Spinal cord (tissue), 10 donors: ENCODE measurements at places on chromosomes 13 and 19. TPM values are rescaled to one million over a fixed set of nuclear protein-coding genes. Genes with fewer than 3 reads are reported as not detected.
A peak's percentile ranks its signal among the peaks of the same experiment; 100 is the strongest.

- no peaks in the 10 kb centered on the region for H3K36me3 ChIP-seq
- H3K4me3 ChIP-seq, result no peak overlapping the region
- no peaks in the 10 kb centered on the region for H3K4me1 ChIP-seq
Measured at GRCh38 chr19:51253088-51253806, 2.4 kb downstream of the SIGLECL1 start.

DNA sequence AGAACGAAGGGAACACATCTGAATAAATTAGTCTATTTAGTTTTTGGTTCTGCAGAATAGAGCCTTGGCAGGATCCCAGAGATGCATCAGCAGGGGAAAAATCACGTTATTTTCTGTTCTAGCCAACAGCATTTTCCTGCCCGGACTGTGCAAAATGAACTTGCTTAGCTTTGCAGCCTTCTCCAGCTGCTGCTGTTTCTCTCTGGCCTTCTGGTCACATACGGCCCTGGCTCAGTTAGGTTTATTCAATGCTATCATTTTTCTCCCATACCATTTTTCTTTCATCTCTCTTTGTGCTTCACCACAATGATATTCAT, 110.4 kb upstream of the KL start:
- H3K27me3 ChIP-seq, result no peaks in the 10 kb centered on the region
- peak; percentile 81 for DNase-seq
- H3K36me3 ChIP-seq, result no peaks in the 10 kb centered on the region

- H3K27me3 ChIP-seq, result no peaks in the 10 kb centered on the region
- DNase-seq, result no peak
- no peak overlapping the region for H3K4me3 ChIP-seq
Measured at GRCh38 chr19:4012092-4012974, 4.8 kb downstream of the PIAS4 start.

DNA sequence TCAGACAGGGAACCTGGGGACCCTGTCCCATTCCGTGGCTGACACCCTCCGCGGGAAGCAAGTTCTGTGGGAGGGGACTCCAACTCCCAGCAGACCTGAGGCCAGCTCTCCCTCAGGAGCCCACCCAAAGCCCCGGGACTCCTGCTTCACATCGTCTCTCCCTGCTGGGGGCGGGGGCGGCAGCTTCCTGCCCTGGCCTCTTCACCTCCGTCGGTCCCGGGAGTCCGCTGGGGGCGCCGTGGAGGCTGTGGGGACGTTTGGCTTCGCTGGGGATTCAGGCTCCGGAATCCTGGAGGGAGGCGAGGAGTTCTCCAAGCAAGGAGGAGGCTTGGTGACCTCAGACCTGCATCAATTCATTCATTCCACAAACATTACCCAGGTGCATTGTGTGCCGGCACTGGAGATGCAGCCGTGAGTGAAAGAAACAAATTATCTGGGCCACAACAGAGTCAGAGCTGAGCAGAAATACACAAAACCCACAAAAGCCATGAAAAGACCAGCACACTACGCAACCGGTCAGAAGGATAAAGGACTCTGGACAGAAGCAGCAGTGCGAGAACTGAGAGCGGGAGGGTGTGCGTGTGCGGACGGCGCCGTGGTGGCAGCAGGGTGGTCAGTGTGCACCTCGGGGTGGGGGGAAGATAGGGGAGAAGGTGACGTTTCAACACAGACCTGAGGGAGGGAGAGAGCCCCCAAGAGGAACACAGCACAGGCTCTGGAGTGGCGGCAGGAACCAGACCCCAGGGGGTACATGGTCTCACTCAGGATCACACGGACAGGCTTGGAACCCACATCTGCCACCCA, 19.0 kb downstream of the EPS8L1 start:
- H3K27ac ChIP-seq, result no peak overlapping the region
- no peak overlapping the region for H3K4me3 ChIP-seq
- peaks cover 78% of the 10 kb centered on the region for H3K36me3 ChIP-seq
- peaks cover 5% of the 10 kb centered on the region for H3K4me1 ChIP-seq
- no peaks in the 10 kb centered on the region for H3K27me3 ChIP-seq

GRCh38 chr13:37361608-37362007, 237.0 kb downstream of the POSTN start:
- H3K27me3 ChIP-seq, result no peaks in the 10 kb centered on the region
- H3K36me3 ChIP-seq, result no peaks in the 10 kb centered on the region
- H3K4me1 ChIP-seq, result no peaks in the 10 kb centered on the region

DNA sequence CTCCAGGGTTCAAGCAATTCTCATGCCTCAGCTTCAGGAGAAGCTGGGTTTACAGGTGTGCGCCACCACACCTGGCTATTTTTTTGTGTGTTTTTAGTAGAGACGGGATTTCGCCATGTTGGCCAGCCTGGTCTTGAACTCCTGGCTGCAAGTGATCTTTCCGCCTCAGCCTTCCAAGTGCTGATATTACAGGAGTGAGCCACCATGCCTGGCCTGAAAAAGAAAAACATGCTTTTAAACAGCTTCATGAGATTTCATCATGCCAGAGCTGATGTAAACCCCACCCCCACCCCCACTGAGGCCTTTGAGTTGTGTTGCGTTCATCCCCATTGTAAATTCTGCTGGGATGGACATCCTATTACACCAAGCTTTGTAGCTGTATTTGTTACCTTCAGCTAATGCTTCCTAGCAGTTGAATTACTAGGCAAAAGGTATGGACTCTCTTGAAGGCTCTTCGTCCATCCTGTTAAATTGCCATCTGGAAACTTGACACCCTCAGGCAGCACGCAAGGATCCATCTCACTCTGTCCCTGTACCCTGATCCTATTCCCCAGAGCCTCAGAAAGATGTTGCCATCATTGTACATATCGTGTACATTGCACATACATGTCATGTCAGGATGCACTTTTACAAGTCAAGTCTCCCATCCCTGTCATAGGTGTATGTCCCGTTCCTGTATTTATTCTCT, 47.3 kb downstream of the NFIX start:
- peaks cover 31% of the 10 kb centered on the region for H3K36me3 ChIP-seq
- DNase-seq, result no peak
- H3K27ac ChIP-seq, result no peak overlapping the region
- peaks cover 75% of the 10 kb centered on the region for H3K4me1 ChIP-seq
- no peaks in the 10 kb centered on the region for H3K27me3 ChIP-seq
- no peak overlapping the region for H3K4me3 ChIP-seq

CPT1C gene
- 32.4 TPM for total RNA-seq
